ENCODE measurements at places on chromosomes 16 and 17. TPM values are rescaled to one million over a fixed set of nuclear protein-coding genes. Genes with fewer than 3 reads are reported as not detected.

ZNF750 gene
- total RNA-seq = not detected

C17orf113 gene
- 0.77 TPM for total RNA-seq

QPRT gene
- total RNA-seq = 19.5 TPM

PPL gene
- 0.97 TPM for total RNA-seq

ITGAL gene
- total RNA-seq = not detected

OR4D1 gene
- total RNA-seq = not detected

TMIGD1 gene
- total RNA-seq = not detected

CEP295NL gene
- total RNA-seq = 0.67 TPM

CFAP119 gene
- total RNA-seq = 10.0 TPM

TP53TG3 gene
- not detected for total RNA-seq

G6PC1 gene
- total RNA-seq = not detected

FAM234A gene
- 122 TPM for total RNA-seq

TELO2 gene
- 30.9 TPM for total RNA-seq

WFIKKN1 gene
- 0.47 TPM for total RNA-seq

TPSD1 gene
- total RNA-seq = not detected

CDH3 gene
- 1.1 TPM for total RNA-seq

EFCAB5 gene
- total RNA-seq = 0.37 TPM

CFAP97D1 gene
- not detected for total RNA-seq

TBC1D3 gene
- not detected for total RNA-seq

UTS2R gene
- total RNA-seq = not detected

TMEM238L gene
- total RNA-seq = not detected

HOXB3 gene
- total RNA-seq = 0.18 TPM

TP53TG3C gene
- not detected for total RNA-seq

CACNG5 gene
- not detected for total RNA-seq

TNFRSF12A gene
- total RNA-seq = 177 TPM

ZNF646 gene
- 15.2 TPM for total RNA-seq

SMARCE1 gene
- 120 TPM for total RNA-seq

TBC1D3L gene
- 20.0 TPM for total RNA-seq

NEUROD2 gene
- total RNA-seq = not detected

KRTAP2-2 gene
- not detected for total RNA-seq

SBK1 gene
- total RNA-seq = 1.5 TPM

TMEM92 gene
- 1.7 TPM for total RNA-seq

CD300LF gene
- not detected for total RNA-seq

TMED6 gene
- total RNA-seq = 0.38 TPM

ALOXE3 gene
- 0.12 TPM for total RNA-seq

ALDH3A1 gene
- not detected for total RNA-seq

PDIA2 gene
- total RNA-seq = 1.5 TPM

Data from chondrocyte (in vitro differentiated cells).